Heart left ventricle (tissue), 16 donors: ENCODE measurements at places on chromosomes 1 and 21. TPM values are rescaled to one million over a fixed set of nuclear protein-coding genes. Genes with fewer than 3 reads are reported as not detected.

DNA sequence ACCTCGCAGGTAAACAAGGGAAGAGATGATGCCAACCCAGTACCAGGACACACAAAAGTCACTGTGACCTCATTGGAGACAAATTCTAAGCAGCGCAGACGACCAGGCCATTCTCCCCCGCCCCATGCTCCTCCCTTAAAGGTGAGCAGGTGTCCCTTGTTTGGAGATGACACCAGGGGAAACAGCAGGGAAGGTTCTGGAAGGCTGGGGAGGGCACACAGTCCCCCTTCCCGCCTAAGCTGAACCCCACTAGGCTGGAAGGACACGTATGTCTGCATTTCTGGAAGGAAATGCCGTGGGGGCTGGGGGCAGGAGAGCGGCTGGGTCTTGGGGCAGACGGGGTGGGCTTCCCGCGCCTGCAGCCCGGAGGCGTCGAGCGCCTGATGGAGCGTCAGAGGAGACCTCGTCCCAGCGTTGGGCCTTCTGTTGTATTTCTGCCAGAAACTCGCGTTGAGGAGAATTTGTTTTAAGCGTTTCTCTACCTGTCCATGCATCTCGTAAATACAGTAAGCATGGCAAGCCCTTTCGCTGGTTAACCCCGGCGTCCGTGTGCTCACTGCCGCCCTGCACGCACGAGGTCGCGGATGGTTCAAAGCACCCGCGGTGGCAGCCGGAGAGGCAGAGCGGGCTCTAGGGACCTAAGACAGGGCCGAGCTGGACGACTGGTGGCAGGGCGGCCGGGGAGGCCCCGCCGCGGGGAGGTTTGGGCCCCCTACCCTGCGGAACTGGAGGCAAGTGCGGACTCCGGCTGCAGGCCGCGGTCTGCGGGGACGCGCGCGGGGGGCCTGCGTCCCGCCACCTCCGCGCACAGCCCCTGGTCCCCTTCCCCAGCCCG, 1.2 kb upstream of the LHX4 start:
- DNase-seq, result no peak

DNA sequence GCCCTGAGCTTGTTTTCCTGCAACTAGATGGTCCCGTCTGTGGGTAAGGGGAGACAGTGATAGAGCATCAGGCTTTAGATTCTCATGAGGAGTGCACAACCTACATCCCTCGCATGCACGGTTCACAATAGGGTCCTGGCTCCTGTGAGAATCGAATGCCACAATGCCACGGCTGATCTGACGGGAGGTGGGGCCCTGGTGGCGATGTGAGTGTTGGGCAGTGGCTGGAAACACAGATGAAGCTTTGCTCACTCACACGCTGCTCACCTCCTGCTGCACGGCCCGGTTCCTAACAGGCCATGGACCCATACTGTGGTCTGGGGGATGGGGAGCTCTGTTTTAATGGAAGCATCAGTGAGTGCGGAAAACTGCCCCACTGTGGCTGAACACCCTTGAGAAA, 35.8 kb upstream of the TTC34 start:
- DNase-seq, result no peak

GRCh38 chr1:220391491-220391890, 119.2 kb upstream of the RAB3GAP2 start:
- no peak for DNase-seq

- no peak for DNase-seq
Observed at GRCh38 chr1:7458946-7459345, 312.1 kb upstream of the VAMP3 start.

DNA sequence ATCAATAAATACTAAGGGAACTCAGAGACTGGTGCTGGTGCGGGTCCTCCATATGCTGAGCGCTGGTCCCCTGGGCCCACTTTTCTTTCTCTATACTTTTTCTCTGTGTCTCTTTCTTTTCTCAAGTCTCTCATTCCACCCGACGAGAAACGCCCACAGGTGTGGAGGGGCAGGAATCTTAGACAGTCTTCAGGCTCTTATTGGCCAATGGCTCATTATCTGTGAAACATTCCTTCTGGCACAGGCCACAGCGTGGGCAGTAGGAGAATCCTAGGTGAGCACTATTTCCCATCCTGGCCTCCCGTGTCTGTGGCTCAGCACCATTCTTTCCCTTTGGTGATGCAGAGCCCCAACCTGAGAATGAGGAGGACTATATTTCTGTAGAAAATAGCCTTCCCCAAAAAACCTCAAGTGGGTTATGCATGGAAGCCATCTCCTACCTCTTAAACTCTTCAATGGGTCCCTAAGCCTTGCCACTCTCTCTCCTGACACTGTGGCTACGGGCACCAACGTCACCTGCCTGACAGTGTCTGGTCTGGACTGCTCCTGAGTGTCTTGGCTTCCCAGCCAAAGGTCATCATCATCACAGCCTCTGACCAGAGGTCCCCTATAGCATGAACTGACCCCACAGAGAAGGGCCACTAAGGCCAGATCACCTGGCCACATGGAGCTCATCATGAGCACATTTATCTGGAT, 6.2 kb upstream of the SLAMF1 start:
- no peak for DNase-seq

- no peak for DNase-seq
Observed at GRCh38 chr1:242146652-242147051, 147.8 kb upstream of the MAP1LC3C start.

DNA sequence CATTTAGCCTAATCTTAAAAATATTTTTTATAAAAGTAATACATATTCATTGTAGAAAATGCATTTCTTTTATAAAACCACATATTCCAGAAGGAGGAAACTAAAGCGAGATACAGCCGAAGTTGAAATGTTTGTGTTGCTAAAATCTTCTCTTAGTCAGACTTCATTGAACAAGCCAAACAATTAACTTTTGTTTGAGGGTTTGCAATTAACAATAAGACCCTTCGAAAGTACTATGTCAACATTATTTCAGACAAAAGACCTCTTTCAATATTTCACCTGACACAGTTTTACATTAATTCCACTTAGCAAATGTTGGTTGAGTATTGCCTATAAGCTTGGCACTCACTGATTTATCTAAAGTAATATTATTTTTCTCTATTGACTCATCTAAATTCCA, 354.0 kb upstream of the ADAMTS5 start:
- DNase-seq, result no peak

- peak; percentile 54 for DNase-seq
Observed at GRCh38 chr1:68293609-68294366, 61.5 kb upstream of the WLS start.

DNA sequence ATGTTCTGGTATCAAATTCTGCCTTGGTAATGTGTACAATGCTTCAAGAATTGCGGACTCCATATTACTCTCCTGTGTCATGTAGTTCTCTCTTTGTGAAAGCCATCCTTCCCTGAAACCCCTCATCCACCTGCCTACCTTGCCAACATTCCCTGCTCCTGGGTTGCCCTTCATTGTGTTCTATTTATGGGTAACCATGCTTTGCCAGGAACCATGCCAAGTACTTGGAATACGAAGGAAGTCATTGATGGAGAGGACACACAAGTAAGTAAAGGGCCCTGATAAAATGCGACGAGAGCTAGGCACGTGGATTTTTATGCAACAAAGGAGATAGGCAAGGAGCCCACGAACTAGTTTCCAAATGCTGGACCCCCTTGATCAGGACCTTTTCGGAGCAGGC, 300.8 kb downstream of the DISC1 start:
- DNase-seq, result peak; percentile 52

IFI44L gene
- total RNA-seq, result 8.0 TPM
